ENCODE measurements at places on chromosomes 5 and 9.

- DNase-seq, result no peak
Measured at GRCh38 chr9:86975606-86976005, 28.3 kb upstream of the GAS1 start.

DNA sequence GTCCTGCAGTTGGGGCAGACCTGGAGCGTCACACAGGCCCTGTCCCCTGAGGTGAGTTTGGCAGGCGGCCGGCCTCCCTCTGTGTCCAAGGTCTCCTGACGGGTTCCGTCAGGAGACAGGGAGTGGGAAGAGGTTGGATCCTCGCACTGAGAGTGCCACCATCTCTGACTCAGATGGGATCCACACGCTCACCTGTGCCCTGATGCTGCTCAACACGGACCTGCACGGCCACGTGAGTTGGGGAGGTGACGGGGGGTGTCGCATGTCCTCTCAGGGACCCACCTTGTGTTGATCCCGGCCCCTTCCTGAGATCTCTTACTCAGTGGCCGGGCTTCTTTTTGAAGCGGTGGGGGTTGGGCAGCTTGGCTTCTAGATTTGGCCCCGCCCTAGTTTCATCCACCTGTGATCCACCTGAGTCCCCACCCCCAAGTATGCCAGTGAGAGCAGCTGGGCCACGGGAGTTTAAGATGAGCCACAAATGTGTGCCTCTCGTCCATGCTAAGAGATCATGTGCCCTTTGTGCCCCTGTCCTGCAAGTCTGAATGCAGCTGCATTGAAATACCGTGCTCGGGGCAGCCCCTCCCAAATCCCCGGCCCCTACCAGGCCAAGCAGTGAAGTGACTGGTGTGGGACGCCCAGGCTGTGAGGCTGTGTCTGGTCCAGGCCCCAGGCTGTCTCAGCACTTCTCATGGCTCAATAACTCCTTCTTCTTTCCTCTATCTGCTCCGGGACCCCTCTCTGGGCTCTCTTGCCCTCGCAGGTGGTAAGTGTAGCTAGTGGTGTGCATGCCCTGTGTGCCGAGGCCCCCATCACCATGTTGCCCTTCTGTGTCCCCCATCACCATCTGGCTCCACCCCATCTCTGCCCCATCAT lies 27.2 kb downstream of the PSD2 start:
- DNase-seq, result no peak

DNA sequence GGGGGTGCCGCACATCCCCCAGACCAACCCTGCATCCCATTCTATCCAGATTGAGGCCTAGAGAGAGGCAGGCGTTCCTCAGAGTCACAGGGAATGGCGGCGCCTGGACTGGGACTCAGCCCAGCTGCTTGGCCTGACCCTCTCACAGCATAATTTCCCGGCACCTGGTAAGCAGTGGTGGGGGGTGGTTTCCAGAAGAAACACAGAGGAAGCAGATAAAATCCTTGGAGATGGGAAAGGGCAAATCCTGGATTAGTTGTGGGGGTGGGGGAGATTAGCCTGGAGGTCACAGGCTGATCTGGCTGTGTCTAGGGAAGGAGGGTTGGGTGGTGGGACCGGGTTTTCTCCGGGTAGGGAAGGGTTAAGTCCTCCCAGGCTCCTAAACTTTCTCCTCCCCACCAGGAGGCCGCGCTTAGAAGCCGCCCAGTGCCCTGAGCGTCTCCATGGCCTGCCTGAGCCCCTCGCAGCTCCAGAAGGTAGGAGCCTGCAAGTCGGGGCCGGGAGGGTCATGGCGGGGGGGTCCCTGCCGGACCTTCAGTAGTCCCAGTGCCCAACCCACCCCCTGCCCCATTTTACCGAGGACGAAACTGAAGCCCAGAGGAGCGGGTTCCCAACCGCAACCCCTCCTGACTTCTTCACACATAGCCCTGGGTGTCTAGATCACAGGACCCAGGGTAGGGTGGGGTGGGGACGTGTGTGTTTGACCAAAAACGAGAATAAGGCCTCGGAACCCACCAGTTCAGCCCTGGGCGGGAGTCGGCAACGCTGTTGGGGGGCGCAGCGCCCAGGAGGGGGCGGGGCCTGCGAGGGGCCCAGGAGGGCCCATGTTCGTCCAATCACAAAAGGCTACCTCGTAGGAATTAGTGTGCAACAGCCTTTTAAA lies 1.3 kb downstream of the PHYHD1 start:
- DNase-seq, result no peak

- DNase-seq, result no peak
Measured at GRCh38 chr5:983238-983524, 25.4 kb upstream of the NKD2 start.

DNA sequence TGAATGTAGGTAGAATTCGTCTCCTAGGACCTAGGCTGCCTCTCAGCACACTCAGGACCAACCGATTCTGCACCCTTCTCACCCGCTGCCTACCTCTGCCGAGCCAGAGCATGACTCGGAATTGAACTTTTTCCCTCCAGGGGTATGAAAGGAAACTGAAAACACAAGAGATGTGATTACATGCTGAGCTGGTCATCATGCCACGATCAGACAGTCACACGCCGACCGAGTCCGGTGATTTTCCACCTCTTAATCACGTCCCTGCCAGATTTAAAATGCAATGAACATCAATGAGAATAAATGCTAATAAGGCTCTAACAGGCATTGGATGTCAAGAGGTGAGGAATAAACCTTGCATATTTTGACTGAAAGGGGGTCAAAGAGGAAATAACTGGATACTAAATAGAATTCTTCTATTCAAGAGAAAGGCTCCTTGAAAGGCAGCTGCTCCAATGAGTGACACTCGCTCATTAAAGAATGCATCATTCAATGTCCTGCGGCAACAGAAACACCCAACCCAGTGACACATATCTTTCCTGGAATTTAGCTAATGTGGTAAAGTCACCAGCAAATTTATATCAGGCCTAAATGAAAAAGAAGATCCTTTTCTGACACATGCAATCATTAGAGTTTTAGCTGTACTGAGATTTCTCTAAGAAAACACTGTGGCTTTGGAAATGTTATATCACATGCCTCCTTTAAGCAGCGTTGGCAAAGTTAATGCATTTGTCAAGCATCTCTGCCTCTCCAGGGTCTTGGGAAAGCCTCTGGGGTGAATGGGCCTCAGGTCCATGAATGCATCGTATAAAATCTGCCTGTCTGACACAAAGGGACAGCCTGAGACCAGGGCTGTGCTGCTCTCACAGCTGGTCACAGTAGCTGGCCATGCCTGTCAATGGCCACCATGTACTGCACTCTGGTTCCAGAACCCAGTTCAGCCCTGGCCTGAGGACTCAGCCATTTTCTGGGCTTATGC lies 128.7 kb downstream of the SPOCK1 start:
- DNase-seq, result no peak

DNA sequence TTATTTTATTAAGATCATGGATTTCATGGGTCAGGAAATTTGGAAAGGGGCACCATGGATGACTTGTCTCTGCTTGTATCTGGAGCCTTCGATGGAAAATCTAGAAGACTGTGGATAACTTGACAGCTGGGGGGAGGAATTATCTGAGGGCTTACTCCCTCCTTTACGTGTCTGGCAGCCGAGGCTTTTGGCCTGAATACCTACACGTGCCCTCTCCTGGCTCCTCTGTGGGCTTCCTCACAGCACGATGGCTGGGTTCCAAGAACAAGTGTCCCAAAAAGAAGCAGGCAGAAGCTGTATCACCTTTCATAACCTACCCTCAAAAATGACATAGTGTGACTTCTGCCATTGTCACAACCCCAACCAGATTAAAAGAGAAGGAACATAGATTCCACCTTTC lies 228.9 kb downstream of the GRIA1 start:
- DNase-seq, result no peak

Measured in AML-193 (cell line).